Upper lobe of left lung (tissue), 6 donors: ENCODE measurements at places on chromosomes 7 and 10. TPM values are rescaled to one million over a fixed set of nuclear protein-coding genes. Genes with fewer than 3 reads are reported as not detected.
A peak's percentile ranks its signal among the peaks of the same experiment; 100 is the strongest.

DNA sequence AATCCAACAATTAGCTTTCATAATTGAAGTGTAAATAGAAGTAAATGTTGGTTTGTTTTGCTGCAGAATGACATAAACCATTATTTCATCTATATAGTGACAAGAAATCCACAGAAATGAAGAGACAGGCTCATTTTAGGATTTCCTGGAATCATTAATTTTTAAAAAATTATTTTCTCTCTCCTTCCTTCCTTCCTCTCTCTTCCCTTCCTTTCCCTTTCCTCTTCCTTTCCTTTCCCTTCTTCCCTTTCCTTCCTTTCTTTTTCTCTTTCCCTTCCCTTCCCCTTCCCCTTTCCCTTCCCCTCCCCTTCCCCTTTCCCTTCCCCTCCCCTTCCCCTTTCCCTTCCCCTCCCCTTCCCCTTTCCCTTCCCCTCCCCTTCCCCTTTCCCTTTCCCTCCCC lies 51.2 kb upstream of the KMT2C start:
- no peak for DNase-seq

GRCh38 chr7:129851809-129852208 lies 101.0 kb downstream of the UBE2H start:
- DNase-seq, result no peak

- no peak for DNase-seq
Measured at GRCh38 chr7:106018566-106019469, 55.8 kb downstream of the CDHR3 start.

- no peak for DNase-seq
Measured at GRCh38 chr7:2601065-2601464, 30.7 kb upstream of the TTYH3 start.

The EMX2 gene
- 0.09 TPM for total RNA-seq

The CCL24 gene
- 7.6 TPM for total RNA-seq

The UPK3BL2 gene
- 16.8 TPM for total RNA-seq

The EVX1 gene
- total RNA-seq, result not detected

GRCh38 chr10:1166101-1166827 lies 110.1 kb downstream of the WDR37 start:
- DNase-seq, result peak; percentile 40

The TMEM213 gene
- total RNA-seq, result 0.49 TPM

The GSDME gene
- 6.7 TPM for total RNA-seq

The HOGA1 gene
- total RNA-seq, result 3.6 TPM

DNA sequence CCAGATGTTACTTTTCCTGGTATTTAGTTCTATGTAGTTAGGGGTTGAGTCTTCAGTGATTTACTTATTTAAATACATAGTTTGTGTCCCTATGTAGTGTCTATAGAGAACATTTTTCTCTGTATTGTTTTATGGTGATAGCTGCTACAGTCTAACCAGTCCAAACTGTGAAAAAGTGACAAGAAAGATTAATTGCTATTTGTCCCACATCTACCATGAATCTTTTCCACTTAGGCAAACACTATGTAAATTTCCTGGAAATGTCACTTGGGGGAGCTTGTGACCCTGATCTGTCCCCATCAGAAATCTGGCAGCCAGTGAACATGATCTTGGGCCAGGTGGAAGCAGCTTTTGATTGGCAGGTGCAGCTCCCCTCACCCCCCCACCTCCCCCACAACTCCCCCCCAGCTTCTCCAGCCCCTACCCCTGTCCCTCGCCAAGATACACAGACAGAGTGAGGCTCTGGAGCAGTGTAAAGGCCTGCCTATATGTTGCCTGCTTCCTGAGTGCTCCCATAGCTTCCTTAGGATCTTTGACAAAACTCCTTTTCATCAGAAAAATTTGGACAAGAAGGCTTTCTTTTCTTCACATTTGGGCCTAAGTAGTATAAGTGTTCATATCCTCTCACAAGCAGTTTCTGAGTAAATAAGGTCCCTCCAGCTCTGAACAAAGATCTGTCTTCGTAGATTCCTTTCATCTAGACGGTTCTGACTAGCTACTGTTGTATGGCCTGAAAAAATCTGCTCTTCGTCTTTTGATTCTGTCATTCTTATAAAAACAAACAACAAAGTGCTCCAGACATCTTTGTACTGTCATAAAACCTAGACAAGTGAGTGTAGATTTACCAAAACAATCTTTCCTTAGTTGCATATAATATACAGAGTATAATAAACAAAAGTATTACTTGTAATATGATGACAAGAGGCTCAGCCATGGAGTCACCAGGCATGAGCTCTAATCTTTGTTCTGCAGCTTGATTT lies 31.5 kb upstream of the SLC13A1 start:
- DNase-seq, result no peak

DNA sequence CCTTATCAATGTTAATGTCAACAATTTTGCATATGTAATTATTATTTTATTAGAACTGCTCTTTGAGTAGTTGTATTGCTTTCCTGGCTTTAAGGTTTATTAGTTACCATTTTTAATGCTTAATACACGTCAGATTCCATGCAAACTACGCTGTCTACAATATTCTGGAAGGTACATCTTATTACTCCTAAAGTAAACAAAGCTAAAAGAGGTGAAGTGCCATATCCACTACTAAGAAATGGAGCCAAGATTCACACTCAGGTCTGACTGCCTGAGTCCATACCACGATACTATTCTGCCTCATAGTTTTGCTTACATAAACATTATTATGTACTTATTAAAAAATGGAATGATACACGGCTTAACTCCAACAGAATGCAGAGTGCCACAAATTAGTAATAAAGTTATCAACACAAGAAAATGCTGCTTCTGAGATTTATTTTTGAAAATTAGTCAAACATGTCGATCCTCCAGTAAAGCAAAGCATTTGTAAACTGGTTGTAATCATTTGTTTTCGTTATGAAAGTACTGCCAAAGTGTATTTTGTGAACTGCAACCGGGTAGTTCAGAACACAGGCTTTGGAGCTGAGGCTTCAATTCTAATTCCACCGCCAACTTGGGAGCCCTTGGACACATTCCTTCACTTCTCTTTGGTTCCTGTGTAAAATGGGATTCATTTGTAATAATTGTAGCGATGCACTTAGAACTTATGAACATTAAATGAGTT lies 1.1 kb upstream of the DMTF1 start:
- no peak for DNase-seq

GRCh38 chr10:113704637-113705343 lies 25.1 kb downstream of the CASP7 start:
- no peak for DNase-seq

The TWIST1 gene
- total RNA-seq, result 0.77 TPM

DNA sequence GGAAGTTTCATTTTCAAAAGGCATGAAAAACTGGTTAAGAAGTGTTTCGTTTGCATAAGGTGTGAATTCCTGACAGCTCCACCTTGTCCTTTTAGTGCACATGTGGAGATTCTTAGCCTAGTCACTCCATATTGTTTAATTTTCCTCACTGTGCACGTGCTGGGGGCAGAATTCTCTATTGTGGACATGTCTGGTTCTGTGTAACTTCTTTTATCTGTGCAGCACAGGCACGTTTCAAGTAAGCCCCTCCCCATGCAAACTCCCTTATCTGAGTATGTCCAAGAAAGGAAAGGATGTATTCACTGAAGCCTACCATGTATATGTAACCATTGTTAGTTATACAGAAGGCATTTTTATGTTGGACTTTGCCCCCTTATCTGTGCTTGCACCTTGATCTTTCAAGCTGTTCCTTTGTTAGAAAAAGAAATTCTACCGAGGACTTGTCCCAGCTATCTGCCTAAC lies 1346.3 kb downstream of the REEP3 start:
- no peak for DNase-seq
